Activated naive CD4-positive, alpha-beta T cell (primary cell): ENCODE measurements at places on chromosomes 1 and 21.
A peak's percentile ranks its signal among the peaks of the same experiment; 100 is the strongest.

- DNase-seq = no peak
Observed at GRCh38 chr1:177174921-177175634, 4.3 kb downstream of the BRINP2 start.

- no peak for DNase-seq
Observed at GRCh38 chr1:248805876-248806275, 19.8 kb downstream of the SH3BP5L start.

- no peak for DNase-seq
Observed at GRCh38 chr1:55338448-55338820, 123.3 kb upstream of the USP24 start.

GRCh38 chr1:155207806-155208540, at the start of gene THBS3:
Gene THBS3 (minus strand): TSS chr1:155207897. CDS start chr1:155207876, 21 bp downstream.
- no peak for DNase-seq

- DNase-seq = no peak
Observed at GRCh38 chr1:18232052-18232451, 124.5 kb downstream of the IGSF21 start.

DNA sequence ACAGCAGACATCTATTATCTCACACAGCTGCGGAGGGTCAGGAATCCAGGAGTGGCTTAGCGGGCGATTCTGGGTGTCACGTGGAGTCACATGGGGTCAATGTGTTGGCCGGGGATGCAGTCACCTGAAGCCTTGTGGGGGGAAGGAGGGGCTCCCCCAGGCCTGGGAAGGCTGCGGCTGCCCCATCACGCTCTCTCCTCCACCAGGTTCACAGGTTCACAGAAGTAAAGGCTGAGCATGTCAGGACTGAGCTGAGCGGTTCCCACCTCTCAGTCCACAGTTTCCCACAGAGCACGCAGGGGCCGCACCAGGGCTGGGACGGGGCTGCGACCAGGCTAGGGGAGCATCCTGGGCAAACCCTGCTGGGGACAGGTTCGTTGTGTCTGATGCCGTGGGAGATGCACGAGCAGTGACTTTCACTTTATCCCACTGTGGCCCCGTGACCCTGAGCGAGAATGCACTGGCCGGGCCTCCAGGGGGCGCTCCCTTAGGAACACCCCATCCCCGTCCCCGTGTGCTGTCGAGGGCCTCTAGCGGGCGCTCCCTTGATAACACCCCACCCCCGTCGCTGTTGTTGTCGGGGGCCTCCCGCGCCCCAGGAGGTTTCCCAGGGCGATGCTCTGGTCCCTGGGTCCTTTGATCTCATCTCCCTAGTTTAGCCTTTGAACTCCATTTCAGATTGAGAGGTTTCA, 73.2 kb upstream of the TRAPPC10 start:
- DNase-seq = peak; percentile 80

- DNase-seq = no peak
Observed at GRCh38 chr1:207745285-207745684, 6.6 kb upstream of the CD46 start.

GRCh38 chr1:197093226-197093885, 26.3 kb upstream of the F13B start:
- no peak for DNase-seq

DNA sequence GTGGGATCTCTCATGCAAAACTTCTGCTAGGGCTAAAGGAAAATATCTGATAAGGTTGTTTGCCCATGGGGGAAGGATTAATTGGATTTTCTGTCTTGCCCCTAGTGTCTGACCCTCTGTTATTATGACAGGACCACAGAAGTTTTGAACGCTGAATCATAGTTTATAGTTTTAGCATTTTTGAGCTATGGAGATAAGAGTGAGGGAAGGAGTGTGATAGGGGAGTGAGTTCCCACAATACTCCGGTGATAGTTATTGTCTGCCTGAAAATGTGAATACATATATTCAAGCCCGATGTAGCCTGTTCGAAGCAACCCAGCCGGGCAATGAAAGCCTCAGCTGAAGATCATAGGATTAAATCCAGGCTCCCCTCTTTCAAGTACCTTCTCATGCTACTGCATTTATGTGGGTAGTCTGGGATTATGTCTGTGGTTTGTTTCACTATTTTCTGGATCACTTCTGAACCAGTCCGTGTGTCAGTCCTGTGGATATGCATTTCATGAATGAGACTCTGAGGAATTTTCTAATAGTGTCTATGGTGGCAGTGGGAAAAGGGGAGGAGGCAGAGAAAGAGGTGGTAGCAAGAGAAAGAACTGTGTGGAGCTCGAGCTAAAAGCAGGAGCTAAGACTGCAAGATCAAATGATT, 258.7 kb downstream of the DISC1 start:
- no peak for DNase-seq

DNA sequence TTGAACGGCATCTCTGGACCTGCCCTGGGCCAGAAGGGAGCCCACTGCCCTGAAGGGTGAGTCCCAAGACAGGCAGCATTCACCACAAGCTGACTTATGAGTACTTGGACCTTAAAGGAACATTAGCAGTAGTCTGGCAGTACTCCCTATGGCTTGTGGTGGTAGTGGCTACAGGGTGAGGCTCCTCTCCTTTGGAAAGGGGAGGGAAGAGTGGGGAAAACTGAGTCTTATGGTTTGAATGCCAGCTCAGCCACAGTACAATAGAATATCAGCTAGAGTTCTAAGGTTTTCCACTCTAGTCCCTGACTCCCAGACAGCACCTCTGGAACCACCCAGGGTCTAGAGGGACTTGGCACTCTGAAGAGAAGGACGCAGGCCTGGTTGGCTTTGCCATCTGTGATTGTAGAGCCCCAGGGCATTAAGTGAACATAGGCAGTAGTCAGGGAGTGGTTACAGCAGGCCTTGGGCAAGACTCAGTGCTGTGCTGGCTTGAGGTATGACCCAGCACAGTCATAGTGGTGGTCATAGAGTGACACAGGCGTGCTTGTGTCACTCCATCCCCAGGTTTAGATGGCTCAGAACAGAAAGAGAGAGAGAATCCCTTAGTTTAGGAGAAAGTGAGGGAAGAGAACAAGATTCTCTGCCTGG, 31.0 kb downstream of the CD53 start:
- DNase-seq = no peak

- DNase-seq = no peak
Observed at GRCh38 chr1:59046134-59046533, 250.8 kb upstream of the FGGY start.

- no peak for DNase-seq
Observed at GRCh38 chr1:194917769-194918168, 1690.5 kb downstream of the KCNT2 start.

GRCh38 chr1:83998498-83999315, at the start of gene TTLL7:
Gene TTLL7 (minus strand): TSS chr1:83999132. CDS start chr1:83952211, 46,921 bp downstream.
- DNase-seq = peak; percentile 6

GRCh38 chr1:92964998-92965397, 3.7 kb upstream of the DIPK1A start:
- peak; percentile 22 for DNase-seq

- DNase-seq = no peak
Observed at GRCh38 chr1:220321758-220322157, 49.5 kb upstream of the RAB3GAP2 start.

GRCh38 chr1:201371792-201372191, 5.7 kb downstream of the TNNT2 start:
- no peak for DNase-seq

DNA sequence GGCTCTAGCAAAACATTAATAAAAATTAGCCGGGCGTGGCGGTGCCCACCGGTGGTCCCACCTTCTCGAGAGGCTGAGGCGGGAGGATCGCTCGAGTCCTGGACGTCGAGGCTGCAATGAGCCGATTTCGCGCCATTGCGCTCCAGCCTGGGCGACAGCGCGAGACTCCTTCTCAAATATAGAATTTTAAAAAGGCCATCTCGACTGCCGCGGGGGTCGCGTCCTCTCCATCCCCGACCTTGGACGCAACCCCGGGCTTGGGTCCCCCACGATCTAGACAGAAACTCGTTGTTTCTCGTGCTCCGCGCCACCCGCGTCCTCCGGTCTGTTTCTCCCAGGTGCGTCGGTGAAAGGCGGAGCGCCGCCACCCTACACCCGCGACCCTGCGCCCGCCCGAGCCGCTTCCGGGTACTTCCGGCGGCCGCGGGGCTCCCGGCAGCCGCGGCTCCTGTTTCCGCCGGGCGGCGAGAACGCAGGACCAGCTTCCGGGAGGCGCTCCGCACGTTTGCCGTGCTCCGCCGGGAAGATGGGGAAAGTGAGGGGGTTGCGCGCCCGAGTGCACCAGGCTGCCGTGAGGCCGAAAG, at the start of gene SLX9:
Gene SLX9, plus strand, starts transcription at position 498 of the 584 bp plus-strand sequence. Its CDS starts 29 bp downstream, at position 527.
- DNase-seq = peak; percentile 65

DNA sequence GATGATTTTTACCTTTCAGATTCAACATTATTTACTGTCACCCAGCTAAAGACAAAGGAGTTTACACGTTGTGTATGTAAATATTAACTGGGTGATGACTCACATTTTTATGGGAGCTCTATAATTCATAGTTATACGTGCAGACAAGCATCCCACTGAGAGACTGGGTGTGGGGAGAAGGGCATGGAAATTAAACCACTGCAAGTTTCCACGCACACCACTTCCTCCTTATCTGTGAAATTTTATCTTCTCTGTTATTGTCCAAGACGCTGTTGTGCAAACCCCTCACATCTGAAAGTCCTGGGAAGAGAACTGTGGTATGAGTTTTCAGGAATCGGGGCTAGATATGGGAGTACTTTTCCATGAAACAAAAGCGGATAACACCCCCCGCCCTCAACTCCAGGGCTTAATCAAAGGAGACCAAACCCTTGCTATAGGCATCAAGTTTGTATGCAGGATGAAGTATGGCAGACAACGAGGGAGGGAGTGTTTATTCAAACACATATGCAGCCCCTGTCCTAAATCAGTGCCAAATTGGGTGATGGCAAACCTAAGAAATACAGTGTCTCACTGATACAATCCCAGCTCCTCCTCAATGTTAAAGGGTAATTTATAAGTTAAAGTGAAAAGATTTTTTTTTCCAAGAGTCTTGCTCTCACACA, 23.3 kb upstream of the DPT start:
- DNase-seq = no peak

DNA sequence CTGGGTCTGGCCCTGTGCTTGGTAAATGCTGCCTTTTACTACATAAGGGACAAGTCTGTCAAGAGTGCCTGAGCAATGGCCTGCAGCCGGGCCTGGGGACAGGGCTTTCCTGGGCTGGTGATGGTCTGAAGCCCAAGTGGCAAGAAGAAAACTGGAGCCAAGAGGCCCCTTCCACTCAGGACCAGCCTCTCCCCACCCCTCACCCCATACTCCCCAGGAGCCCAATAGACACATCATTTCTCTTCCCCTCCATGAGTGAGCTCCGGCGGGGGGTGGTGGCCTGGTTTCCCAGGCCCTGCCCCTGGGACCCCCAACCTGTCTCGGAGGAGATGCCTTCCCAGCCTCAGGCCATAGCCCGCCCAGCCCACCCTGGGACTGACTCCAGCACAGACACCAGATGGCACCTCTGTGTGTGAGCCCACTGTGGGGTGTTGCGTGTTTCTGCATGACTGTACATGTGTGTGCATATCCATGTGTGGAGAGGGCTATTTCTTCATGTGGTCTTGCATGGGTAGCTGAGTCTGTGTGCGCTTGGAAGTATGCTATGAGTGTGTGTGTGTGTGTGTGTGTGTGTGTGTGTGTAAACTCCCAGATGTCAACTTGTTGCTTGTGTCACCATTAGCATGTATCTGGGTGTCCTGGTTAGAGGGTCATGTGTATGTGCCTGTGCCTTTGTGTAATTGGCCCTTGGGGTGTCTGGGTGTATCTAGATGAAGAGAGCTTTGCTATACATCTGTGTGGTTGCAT, 14.3 kb upstream of the LRP8 start:
- DNase-seq = no peak

DNA sequence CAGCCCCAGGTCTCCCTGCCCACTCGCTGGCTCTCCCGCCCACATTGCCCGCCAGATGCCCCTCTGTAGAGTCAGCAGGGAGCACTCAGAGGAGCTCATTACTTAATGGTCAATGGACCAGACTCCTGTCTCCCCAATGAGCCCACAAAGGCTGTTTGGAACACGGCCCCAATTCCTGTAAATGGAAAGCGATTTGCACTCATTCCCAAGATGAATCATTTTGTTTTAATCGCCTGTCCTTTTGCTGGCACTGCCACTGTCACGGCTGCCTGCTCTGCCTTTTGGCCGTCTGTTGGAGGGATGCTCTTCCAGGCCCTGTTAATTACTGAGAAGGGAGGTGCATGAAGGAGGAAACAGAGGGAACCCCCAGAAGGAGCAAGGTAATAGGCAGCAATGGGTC, 44.8 kb upstream of the ATP2B4 start:
- no peak for DNase-seq

GRCh38 chr1:37699147-37699546, 6.8 kb downstream of the CDCA8 start:
- no peak for DNase-seq

DNA sequence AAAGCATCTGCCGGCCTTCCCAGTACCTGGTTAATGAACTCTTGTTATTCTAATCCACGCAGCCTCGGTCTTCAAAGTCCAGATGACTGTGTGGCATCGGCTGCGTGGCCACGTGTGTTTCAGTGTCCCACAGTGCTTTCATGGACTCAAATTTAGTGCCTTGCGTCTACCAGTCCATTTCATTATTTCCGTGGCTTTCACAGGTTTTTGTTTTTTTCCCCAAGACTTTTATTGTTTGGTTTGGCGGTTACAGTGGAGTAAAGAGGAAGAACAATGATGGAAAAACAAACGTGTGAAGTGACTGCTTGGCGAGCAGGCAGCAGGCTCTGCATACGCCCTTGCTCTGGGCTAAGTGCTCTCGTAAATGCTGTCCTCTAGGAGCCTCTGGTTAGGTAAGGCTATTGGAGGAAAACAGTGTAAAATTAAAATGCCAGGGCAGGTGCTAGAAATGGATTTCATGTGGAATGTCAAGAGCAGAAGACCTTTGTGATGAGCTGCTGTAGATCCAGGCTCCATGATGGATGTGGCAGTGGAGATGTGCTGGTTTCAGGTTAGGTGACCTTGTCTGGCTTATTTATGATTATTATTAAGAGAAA, 536.3 kb downstream of the KIF26B start:
- DNase-seq = no peak

DNA sequence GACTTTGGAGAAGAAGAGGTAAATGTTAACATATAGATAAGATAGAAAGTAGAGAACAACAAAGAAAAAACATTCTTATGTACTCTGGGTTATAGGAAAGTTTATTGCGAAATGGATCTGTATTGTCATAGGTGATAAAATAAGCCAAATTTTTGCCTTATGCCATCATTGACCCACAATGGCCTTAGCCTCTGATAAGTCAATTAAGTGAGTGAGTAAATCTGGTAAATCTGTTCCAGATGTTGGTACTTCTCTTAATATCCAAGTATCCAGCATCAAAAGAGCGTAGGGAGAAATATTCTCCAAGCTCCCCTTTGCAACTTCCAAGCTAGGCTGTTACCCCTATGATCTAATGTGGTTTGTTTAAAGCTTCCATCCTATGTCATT, 38.3 kb upstream of the CLCA4 start:
- DNase-seq = no peak

- DNase-seq = no peak
Observed at GRCh38 chr1:234918961-234919761, 209.5 kb downstream of the TOMM20 start.

DNA sequence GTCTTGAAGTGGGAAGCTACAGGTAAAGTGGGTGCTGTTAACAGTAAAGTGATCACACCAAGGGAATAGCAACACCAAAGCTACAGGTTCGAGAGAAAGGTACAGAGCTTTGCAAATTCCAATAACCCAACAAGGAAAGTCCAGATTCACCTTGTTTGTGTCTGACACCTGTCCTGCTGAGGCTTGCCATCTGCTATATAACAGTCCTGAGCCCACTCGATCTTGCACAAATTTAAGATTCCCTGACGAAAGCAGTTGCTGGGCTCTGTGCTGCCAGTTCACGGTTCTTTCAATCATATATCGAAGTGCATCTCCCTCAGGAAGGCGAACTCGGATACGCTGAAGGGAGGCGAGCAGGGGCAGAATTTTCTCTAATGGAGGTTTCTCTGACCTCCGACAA, 23.0 kb upstream of the SYT2 start:
- DNase-seq = no peak
